ENCODE measurements at places on chromosomes 2 and 18.

- DNase-seq = peak; percentile 27
Observed at GRCh38 chr2:95372216-95372829, 30.2 kb upstream of the FAHD2A start.

GRCh38 chr2:8522687-8523086 is 159.2 kb upstream of the ID2 start:
- DNase-seq = no peak

GRCh38 chr2:213085538-213085937 is 65.9 kb downstream of the IKZF2 start:
- DNase-seq = no peak

DNA sequence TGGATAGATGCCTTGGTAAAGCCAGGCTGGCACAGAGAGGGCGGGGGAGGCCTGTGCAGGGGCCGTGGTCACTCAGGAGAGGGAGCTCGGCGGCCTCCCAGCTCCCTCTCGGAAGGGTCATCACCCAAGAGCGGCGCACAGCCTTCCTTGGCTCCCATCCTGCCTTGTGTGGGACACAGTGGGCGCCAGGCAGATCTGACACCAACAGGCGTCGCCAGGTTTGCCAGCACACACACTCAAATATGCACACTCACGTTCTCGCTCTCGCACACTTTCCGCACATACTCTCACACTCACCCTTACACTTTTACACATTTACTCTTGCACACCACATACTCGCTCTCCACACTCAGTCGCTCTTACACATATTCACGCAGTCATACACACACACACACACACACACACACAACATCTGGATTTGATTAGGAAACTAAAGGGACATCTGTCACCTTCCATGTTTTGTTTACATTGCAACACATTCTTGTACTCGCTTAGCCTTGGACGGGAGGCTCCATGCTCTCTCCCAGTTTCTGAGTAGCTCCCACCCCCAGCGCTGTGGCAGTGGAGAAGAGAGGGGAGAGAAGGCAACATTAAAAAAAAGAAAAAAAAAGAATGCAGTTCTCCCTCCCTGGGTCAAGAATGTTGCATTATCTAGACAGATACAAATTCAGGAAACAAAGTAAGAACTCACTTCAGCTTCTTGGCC is 10.5 kb downstream of the CHMP1B start:
- no peak for DNase-seq

- DNase-seq = no peak
Observed at GRCh38 chr2:86413296-86414094, 27.7 kb upstream of the KDM3A start.

GRCh38 chr2:7048762-7049294 is 131.6 kb downstream of the RNF144A start:
- DNase-seq = no peak

GRCh38 chr2:232588680-232589585 is 38.4 kb downstream of the EIF4E2 start:
- no peak for DNase-seq

DNA sequence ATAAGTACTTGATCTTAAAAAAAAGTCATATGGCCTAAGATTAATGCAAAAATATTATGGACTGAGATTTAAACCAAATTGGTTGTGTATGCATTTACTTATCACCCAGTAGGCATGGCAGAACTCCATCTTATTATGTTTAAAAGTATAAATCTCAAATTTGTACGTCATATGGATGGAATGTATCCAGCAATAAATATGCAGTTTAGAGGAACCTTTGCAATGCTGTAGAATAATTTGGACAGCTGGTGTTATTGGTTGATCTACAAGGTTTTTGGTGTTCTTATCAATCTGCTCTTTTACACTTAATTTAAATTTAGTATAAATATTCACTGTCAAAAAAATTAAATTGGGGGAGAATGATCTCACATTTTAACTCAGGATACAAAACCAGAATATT is 640.2 kb downstream of the SATB2 start:
- DNase-seq = no peak

- DNase-seq = peak; percentile 50
Observed at GRCh38 chr2:98485453-98485755, 40.7 kb downstream of the INPP4A start.

DNA sequence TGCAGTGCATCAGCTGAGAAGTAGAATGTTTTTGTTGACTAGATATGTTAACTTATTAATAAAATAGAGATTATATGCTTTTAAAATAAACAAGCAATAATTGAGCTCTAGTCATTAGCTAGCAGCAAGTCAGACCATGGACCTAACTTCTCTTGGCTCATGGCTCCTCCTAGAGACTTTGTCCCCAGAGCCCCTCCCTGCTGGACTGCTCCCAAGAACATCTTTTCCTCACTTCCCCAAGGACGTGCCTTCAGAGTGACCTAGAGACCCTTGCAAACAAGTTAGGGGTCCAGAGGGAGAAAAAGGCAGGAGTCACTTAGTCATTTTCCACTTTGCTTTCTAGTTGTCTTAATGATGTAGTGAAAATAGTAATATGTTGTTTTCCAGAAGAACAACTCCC is 312.5 kb upstream of the NRP2 start:
- no peak for DNase-seq

DNA sequence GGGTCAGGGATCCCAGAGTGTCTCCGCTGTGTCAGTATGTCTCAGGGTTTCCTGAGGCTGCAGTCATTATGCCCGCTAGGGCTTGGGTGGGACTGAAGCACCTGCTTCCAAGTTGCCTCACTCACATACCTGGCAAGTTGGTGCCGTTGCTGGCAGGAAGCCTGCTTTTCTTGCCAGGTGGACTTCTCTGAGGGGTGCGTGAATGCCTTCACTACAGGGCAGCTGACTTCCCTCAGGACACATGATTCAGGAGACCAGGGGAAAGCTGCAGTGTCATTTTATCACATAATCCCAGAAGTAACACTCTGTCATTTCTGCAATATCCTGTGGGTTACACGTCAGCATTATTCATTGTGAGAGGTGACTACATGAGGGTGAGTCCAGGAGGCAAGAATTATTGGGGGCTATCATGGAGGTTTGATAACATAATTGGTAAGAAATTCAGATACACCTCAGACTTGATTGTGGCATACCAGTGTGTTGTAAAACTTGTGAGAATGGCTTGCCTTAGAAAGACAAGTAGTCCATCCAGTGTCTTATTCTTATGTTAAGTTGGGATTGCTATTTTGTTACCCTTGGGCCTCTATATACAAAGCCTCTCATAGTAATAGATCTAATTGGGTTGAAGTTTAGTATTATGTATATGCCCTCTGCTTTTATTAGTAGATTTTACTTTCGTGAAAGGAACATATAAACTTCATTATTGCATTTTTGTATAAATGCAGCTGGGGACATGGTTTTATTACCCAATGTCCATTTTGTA is 44.1 kb downstream of the NEDD4L start:
- DNase-seq = no peak

DNA sequence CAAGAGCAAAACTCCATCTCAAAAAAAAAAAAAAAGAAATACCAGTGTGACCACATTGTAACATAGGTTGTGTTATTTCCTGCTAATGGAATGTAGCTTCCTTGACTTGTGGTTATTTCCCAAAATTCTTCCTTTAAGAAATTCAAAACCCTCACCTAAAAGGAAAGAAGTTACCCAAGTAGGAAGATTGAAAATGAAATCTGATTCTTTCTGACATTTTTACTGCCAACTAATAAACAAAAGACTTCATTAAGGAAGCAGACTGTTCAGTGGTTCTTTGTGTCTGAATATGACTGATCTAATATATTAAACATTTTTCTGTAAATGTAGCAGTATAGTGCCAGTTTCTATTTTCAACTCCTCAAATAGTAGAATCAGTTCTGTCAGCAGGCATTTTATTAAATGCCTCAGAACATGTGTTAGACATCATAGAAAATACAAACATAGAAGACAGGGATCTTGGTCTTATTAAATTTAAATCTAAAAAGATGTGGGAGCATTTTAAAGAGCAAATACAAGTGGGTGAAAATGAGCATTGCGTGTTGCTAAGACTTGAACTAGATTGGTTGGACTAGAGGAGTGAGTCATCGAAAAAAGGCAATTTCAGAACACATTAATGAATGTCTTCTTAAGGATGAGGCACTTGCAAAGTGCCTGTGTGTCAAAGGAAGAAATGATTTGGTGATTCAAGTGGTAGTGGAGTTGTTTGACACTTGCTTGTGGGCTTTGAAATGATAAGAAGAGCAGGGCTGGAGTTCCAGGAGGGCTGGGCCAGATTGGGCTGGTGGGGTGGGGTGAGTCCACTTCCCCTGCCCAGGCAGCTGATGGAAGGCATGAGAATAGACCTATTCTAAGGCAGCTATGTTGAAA is 53.4 kb downstream of the PKP4 start:
- DNase-seq = no peak

- DNase-seq = peak; percentile 98
Observed at GRCh38 chr2:96148410-96149217, 3.4 kb upstream of the DUSP2 start.

DNA sequence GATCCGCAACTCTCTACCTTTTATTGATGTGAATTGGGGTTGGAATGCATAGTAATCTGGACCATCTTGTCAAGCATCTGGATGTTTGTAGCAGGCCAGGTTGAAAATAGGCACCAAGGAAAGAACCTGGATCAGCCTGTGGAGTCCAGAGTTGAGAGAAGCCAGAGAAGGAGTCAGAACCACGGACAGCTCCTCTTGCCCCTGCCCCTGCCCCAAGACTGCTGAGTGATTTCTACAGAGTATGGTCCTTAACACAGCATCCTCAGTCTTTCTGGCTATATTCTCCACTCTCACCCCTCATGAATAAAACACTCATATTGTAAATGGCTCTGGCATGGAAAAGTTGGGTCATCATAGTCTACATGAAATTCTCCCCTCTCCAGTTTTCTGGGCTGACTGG is 154.6 kb downstream of the LOXHD1 start:
- no peak for DNase-seq

- DNase-seq = no peak
Observed at GRCh38 chr2:30956995-30957394, 149.7 kb upstream of the CAPN13 start.

GRCh38 chr2:25570161-25570845 is 103.1 kb downstream of the DTNB start:
- DNase-seq = no peak

GRCh38 chr18:36152781-36153180 is 23.1 kb downstream of the ELP2 start:
- no peak for DNase-seq

GRCh38 chr18:7817575-7818230 is 250.6 kb downstream of the PTPRM start:
- no peak for DNase-seq

DNA sequence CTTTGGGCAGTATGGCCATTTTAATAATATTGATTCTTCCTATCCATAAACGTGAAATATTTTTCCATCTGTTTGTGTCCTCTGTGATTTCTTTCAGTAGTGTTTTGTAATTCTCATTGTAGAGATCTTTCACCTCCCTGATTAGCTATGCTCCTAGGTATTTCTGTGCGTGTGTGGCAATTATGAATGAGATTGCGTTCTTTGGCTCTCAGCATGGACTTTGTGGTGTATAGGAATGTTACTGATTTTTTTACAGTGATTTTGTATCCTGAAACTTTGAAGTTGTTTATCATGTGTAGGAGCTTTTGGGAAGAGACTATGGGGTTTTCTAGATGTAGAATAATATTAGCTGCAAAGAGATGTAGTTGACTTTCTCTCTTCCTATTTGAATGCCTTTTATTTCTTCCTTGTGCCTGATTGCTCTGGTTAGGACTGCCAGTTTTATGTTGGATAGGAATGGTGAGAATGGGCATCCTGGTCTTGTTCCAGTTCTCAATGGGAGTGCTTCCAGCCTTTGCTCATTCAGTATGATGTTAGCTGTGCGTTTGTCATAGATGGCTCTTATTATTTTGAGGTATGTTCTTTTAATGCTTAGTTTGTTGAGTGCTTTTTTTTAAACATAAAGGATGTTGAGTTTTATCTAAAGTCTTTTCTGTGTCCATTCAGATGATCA is 27.0 kb upstream of the THUMPD2 start:
- DNase-seq = no peak

GRCh38 chr18:10074728-10075127 is 160.9 kb downstream of the VAPA start:
- no peak for DNase-seq

DNA sequence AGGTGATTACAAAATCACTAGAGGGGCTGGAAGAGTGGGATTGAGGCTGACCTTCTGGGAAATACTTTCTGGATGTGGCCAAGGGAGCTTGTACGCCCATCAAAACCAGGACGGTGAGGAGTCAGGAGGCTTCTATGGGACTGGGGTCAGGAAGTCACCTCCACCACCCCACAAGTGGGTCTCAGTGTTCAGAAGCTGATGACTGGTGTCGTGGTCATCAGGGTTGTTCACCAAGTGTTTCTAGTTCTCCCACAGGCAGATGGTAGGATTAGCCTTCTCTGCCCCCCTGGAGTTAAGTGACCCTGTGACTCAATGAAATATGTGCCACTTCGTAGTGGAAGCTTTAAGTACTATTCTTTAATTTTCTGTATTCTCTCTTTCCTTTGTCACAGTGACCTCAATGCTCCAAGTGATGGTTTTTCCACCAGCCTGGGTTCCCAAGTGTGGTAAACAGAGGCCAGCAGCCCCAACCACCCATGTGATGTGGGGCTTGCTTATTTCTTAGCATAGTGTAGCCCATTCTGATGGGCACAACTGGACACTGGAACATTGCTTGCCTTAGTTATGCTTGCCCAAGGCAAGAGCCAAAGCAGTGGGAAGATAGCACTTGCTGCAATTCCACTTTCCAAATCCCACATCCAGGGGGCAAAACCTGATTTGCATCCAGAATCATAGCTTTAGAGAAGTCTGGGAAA is 258.8 kb downstream of the CYP26B1 start:
- DNase-seq = no peak

DNA sequence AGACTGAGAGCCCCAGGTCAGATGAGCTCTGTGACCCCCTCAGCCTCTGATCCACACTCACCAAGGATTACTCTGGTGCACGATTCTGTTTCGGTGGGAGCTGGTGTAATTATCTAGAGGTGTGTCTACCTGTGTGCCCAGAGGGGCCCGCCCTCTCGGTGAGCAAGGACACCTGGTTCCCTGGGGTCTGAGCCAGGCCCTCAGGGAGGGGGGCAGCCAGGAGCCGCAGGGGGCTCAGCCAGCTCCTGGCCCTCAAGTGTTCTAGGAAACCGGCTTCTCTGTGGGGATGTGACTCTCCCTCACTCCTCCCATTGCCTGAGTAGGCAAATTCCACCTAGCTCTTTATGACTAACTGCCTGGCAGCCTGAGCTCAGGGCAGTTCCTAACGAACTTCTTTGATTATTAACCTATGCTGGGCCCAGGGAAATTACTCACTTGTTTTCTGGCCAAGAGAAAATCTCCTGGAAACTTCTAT is 17.4 kb downstream of the AGAP1 start:
- no peak for DNase-seq

- DNase-seq = no peak
Observed at GRCh38 chr2:74051504-74051903, 66.8 kb downstream of the TET3 start.
